ENCODE measurements at places on chromosomes 2 and 18.

DNA sequence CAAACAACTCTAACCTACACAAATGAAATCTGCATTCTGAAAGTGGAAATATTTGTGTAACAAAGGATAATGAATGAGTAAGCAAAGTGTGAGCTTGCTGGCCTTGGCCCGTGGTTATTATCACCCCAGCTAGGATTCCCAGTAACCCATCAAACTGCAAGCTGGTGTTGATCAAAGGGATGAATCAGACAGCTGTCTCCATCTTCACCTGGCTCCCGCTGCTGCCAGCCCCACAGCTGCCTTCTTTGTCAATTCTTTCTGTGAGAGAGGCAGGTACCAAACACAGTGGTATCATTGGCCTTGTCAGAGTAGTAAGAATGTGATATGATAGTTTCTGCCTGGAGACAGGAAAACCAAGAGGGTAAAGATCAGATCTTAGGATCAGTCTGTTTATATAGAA is 25.2 kb upstream of the RGPD4 start:
- DNase-seq, result no peak

GRCh38 chr18:33184958-33185357 is 255.6 kb downstream of the CCDC178 start:
- DNase-seq, result no peak

GRCh38 chr18:12239431-12239830 is 14.7 kb upstream of the CIDEA start:
- DNase-seq, result no peak

DNA sequence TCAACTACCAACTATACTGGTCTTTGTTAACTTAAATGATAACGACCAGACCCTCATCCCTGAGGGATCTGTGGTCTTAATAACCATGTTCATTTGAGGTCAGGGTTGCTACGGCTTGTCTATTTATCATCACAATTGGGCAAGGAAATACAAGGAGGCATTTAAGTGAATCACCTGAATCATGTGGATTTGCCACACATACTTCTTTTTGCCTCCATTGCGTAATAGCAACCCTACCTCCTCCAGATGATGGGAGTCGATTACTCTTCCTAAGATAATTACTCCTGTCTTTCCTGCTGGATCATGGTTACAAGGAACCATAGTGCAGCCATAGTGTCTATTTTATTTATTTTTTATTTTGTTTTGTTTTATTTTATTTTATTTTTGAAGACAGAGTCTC is 42.2 kb downstream of the TAF4B start:
- no peak for DNase-seq

GRCh38 chr2:81542119-81542518 is 1237.6 kb upstream of the LRRTM1 start:
- no peak for DNase-seq

- no peak for DNase-seq
Measured at GRCh38 chr18:63063171-63063570, 256.4 kb downstream of the BCL2 start.

DNA sequence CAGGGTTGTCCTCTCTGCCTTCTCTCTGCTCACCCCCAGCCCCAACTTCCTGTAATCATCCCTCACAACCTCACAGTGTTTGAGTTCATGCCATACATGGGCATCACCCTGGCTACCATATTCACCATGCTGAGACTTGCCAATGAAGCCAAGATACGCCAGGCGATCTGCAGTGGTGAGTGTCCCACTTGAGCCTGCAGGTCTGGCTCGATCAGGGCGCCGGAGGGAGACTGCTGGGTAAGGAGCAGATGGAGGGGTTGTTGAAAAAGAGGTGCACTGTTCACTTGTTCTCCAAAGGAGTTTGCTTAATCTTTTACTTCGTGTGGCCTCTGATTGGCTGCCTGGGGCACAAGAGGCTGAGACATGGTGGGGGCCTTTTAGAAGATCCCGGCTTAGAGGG is 14.6 kb downstream of the MROH2A start:
- DNase-seq, result no peak

- DNase-seq, result no peak
Measured at GRCh38 chr2:177754492-177754873, 318.1 kb downstream of the PDE11A start.

DNA sequence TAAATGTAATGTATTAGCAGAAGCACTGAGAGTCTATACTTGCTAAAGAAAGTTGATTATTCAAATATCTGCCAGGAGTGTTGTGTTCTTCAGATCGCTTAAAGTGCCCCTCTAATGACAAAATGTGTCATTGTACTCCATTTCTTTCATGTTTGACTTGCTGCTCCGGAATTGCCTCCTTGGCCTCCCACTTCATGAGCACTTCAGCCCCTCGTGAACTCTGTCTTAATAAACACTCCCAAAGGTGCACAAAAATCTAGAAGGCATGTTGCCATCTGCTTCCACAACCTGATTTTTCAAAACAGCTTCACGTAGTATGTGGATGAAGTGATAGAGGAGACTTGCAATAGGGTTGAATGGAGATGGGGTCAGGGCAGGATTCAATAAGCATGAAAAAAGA is 396.1 kb downstream of the TDRD15 start:
- no peak for DNase-seq

DNA sequence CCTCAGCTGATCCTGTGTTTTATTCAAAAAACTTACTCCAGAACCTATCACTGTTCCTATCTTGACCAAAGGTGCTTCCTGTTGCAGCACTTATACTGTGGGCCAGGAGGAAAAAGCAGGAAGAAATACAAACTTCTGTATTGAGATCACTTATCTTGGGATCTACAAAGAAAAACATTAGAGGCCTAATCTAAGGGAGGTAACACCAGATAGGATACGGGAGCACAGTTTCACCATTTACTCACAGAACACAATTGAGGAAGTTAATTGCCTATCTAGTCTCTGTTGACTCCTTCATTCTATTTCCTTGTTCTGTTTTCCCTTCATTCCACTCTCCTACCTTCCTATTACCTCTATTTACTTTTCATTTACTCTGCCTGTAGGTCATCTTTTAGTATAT is 287.2 kb upstream of the LINC00305 start:
- no peak for DNase-seq

GRCh38 chr2:45406621-45407020 is 204.4 kb downstream of the SRBD1 start:
- DNase-seq, result no peak
